Stimulated activated CD4-positive, alpha-beta T cell treated with anti-CD3 and anti-CD28 coated beads, Interleukin-4, amount 100 ng/mL, for 24 hours (primary cell): ENCODE measurements at places on chromosomes 16 and 17.

DNA sequence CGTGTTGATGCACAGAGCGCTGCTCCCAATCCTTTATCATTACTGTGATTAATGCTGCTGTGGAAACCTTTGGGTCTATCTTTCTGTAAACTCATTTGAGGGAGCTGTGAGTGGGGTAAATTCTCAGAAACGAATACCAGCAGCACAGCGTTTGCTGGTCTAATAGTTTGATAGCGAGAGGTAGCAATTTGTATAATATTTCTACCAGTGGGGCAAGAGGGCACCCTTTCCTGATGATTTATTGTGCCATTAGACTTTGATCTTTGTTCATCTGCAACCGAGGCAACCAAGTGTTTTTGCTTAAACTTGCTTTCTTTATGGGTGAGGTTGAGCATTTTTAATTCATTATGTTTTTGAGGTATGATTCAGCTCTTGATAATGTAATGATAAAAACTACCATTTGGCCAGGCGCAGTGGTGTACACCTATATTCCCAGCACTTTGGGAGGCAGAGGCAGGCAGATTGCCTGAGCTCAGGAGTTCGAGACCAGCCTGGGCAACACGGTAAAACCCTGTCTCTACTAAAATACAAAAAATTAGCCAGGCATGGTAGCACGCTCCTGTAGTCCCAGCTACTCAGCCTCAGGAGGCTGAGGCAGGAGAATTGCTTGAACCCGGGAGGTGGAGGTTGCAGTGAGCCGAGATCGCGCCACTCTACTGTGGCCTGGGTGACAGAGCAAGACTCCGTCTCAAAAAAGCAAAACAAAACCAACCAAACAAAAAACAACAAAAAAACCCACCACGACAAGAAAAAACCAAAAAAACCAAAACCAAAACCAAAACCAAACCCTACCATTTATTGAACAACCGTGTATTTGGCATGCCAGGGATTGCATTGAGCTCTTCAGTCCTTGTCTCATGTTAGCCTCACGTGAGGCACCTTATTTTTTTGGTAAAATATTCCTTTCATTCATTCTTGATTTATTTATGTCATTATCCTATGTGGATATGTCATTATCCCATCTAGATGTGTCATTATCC lies 81.5 kb downstream of the PLCG2 start:
- DNase-seq, result no peak

- DNase-seq, result no peak
Measured at GRCh38 chr17:61533797-61534196, 57.2 kb downstream of the NACA2 start.

- DNase-seq, result no peak
Measured at GRCh38 chr17:50697663-50698272, 9.9 kb downstream of the ANKRD40 start.

- DNase-seq, result no peak
Measured at GRCh38 chr17:68343976-68344375, 52.7 kb downstream of the ARSG start.

DNA sequence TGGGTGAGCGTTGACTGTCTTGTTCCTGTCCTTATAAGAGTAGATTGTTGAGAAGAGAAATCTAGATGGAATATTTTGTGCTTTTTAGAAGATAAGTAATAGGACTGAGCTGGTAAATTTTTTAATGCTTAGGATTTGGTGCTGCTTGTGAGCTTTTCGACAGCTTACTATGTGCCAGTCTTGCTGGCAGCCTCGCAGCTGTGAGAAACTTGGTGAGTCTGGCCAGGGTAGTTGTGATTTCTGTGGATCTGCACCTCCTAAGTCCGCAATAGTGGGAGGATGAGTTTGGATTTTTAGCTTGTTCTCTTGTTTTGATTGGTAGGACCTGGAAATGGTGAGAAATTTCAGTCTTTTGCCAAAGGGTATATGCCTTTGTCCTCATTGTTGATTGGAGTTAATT lies 3.6 kb downstream of the SOCS7 start:
- no peak for DNase-seq

- DNase-seq, result no peak
Measured at GRCh38 chr17:43350888-43351361, 47.9 kb upstream of the ARL4D start.
